ENCODE measurements at places on chromosomes 4 and X.

DNA sequence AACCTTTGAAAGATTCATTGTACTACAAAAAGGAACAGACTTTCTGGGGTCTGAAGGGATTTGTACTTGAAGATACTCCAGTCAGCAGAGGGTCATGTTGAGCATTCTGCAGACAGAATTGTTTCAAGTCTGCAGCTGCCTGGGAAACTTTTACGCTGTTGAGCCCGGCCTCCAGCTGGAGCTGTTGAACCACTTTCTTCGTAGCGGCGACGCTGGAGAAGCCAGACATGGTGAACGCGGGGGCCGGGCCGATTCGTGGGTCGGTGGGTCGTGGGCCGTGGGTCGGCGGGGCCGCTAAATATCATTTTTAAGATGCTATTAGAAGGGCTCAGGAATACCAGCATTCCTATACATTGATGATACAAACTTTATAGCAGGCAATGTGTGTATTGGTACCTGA lies 12.0 kb upstream of the RTL9 start:
- DNase-seq = no peak

DNA sequence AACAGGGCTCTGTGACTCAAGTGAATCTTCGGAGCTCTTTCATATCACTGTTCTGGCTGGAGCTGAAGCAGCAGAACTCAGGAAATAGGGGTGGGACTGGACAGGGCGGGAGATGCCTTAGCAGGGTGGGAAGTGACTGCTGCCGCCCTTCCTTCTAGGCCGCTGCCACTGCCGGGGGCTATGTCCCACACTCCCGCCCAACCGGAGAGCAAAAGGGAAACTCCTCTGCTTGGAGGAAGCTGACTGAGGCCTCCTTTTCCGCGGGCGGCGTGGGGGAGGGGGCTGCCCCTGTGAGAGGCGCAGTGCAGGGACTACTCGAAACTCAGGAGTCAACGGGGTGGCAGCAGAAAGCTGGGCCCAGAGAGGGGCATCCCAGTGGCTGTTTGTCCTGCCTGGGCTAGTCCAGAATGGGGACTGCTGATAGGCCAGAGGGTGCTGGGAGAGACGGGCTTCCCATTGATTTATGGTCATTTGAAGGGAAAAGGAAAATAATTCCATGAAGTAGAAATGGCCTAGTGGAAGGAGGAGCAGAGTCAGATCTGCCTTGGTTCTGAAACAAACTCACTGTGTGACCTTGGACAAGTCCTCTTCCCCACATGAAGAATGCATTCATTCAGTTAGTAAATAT lies 36.9 kb downstream of the STARD8 start:
- DNase-seq = no peak

DNA sequence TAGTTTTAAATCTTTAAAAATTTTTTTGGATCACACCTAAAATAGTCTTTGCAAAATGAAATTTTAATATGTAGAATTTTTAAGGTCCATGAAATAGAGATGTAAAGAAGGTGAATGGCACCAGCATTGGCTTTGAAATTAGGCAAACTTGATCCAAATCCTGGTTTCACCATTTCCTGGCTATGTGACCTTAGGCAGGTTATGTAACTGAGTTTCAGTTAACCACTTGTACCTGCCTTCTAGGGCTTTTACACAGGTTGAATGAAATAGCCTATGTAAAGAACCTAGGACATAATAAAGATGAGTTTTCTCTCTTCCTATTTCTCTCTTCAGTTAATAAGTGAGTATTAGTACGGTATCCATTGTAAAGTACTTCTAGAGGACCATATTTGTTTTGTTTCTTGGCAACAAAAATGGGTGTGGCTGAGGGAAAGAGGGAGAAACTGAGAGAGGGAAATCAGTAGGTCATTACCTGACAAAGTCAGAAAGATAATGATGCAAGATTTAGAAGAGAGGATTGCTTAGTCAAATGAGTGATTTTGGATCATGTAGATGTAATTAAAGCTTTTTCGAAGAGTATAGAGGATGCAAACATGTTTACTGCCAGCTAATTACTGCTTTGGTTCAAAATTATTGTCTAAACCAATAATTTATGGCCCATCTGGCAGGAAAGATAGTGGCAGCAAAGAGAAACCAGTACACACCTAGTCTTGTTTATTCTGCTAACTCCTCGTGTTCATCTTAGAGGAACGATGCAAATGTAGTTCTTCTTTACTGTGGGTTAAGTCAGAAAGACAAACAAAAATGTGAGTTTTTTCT lies 81.9 kb downstream of the PDLIM5 start:
- peak; percentile 70 for DNase-seq

DNA sequence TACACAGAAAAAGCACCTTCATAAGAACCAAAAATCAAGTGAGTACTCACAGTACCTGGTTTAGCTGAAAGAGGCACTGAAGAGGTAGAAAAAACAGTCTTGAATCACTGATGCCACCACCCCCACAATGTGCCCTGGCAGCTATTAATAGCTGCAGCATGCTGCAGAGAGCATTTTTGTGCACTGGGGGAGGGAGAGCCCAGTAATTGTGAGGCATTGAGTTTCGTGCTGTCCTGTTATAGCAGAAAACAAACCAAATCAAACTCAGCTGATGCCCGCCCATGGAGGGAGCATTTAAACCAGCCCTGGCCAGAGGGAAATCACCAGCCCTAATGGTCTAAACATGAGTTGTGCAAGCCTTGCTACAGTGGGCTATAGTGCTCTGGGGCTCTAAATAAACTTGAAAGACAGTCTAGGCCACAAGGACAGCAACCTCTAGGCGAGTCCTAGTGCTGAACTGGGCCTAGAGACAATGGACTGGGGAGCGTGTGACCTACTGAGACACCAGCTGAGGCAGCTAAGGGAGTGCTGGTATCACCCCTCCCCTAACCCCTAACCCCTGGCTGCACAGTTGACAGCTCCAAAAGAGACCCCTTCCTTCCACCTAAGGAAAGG lies 106.3 kb upstream of the TMLHE start:
- no peak for DNase-seq

GRCh38 chr4:71518283-71518989 lies 179.6 kb downstream of the SLC4A4 start:
- DNase-seq = no peak

GRCh38 chr4:75790024-75790423 lies 65.6 kb downstream of the USO1 start:
- no peak for DNase-seq

DNA sequence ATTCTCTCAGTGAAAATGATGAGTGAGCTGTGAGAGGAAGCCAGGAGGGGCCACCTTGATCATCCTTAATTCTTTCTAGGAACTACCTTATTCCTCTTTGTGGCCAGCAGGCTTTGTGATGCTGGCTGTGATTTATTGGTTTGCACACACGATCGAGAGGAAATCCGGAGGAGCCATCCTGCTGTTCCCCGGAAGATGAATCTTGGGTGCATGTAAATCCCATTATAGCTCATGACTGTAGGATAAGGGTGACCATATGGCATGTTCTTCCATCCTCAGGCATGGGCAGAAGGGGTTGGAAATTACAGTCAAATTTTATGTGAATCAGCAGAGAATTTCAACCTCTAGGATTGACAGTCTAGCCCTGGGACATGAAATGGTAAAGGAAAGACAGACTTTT lies 254.5 kb downstream of the UNC5C start:
- DNase-seq = no peak

GRCh38 chr4:76564123-76564915 lies 129.3 kb downstream of the SHROOM3 start:
- DNase-seq = no peak

DNA sequence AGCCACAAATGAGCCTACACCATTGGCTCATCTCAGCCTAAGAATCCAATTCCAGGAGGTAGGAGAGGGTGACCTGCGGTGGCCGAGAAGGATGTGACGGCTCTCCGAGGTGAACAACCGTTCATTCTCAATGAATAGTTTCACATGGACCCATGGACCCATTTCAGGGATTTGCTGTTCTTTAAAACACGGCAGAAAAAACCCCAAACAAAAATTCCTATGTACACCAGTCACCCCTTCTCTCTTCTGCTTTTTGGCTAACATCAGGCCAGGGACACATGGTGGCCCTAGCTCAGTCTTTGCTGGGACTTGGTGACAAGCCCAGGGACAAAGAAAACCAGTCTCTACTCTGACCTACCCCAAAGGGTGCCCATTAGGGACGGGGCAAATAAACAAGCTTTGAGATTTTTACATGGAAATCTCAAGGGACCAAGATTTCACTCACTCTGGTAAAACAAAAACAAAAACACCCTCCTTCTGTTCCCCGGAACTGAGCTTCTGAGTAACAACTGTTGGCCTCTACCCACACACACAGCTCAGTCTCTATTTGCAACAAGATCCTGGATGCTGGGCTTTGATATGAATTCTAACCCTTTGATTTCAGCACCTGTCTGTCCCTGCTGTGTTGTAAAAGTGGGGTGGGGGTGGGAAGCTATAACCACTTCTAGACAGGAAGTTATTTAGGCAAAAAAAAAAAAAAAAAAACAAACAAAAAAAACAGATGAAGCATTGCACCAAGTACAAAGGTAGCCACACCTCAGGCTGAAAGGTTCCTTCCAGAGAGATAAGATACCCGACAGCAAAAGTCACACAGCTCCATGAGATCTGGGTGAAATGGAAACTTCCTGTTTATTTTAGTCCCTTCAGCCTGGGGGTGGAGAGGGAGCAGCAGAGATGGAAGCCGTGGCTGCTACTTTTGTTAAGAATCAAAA lies 49.0 kb downstream of the DDX3X start:
- DNase-seq = no peak

- DNase-seq = no peak
Observed at GRCh38 chr4:112213091-112213490, 18.5 kb upstream of the AP1AR start.

- DNase-seq = no peak
Observed at GRCh38 chrX:15435836-15436619, 51.8 kb upstream of the VEGFD start.

DNA sequence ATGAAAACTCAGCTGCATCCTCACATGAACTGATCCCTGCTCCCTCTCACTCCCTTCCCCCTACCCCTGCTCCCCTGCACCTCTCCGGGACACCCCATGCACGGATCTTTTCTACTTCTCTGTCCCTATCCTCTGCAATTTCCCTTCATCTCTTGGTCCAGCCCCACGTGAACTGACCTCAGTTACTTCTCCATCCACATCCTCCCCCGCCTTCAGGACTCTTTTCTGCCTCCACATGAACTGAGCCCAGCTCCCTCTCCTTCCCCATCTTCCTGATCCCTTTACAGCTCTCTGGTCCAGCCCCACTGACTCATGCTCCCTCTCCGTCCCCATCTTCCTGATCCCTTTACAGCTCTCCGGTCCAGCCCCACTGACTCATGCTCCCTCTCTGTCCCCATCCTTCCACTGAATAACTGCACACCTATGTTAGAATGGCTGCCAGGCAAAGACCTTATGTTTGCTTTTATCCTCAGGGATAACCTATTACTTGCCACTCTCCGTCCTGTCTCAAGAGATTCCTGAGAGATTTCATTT lies 5.6 kb downstream of the CETN2 start:
- no peak for DNase-seq

DNA sequence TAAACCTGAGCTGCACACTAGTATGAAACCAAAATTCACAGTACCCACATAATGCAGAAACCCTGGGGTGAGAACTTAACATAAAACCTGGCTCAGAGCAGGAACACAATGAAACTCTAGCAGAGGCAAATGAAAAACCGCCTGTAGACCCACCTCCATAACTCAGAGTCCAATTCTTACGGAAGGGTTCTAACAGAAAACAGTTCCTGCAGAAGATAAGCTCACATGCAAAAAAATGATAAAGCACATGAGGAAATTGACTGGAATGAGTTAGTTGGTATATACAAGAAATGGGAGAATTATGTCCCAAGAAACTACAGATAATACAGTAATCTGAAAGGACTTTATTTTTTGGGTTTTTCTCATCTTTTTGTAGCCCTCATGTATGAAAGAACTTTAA lies 14.7 kb downstream of the RTL9 start:
- no peak for DNase-seq

- DNase-seq = no peak
Observed at GRCh38 chr4:34644579-34645115, 1599.7 kb downstream of the ARAP2 start.

DNA sequence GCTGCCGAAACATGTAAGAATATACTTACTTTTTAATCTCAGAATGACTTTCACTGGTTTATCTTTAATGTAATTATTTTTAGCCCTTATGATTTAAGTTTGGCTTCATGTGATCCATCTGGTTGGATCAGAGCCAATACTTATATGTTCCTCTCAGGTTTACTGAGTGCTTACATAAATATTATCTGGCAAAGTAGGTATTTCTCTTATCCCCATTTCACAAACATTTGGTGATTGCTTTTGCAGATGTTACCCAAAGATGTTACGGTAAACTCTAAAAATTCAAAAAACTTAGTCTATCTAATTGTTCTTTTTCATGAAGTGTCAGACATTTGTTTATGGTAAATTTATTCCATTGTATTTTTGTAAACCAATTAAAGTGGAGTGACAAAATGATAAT lies 115.0 kb upstream of the TLL1 start:
- peak; percentile 21 for DNase-seq

DNA sequence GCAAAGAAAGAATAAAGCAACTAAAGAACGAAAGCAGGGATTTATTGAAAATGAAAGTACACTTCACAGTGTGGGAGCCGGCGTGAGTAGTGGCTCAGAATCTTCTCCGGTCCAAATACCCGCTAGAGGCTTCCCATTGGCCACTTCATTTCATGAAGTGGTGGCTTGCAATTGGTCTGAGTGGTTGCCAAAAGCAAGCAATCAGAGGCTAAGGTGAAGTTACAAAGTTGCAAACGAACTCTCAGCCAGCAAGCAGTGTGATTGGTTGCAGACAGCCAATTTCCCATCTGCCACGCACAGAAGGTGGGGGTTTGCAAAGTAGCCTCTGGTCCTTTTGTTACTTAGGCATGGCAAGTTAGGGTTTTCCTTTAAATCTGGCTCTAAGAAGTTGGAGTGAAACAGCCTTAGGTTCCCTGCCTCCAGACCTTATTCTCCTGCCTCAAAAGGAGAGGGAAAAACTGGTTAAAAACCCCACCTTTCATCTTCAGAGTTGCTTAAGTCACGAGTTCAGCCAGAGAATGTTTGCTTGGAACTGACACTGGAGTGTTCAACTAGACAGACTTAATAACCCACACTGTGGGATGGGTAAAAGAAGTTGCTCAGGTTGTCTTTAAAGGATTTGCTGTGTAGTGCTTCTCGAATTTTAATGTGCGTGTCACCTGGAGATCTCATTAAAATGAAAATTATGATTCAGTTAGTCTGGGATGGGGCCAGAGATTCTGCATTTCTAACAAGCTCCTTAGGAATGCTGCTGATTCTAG lies 6.9 kb upstream of the CLOCK start:
- DNase-seq = peak; percentile 11

- DNase-seq = no peak
Observed at GRCh38 chrX:66012094-66012534, 27.8 kb downstream of the VSIG4 start.

DNA sequence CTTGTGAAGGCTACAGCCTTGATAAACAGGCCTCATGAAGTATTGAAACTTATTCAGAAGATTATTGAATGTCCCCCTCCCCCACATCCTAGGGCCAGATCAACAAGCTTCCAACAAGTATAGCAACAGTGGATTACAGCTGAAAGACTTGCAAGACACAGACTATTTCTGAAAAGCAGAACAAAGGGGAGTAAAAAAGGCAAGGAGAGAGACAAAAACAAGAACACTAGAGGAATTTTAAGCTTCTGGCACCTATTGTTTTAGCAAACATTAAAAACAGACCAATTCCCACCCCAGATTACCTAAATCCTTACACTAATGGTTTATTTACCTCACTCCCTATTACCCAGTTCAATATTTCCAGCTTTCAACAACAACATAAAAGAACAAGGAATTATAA lies 446.3 kb upstream of the FSTL5 start:
- no peak for DNase-seq

GRCh38 chr4:119725011-119725410 lies 96.4 kb upstream of the PDE5A start:
- DNase-seq = no peak

- DNase-seq = no peak
Observed at GRCh38 chr4:22514481-22514880, 1.4 kb downstream of the ADGRA3 start.

- DNase-seq = no peak
Observed at GRCh38 chrX:149950681-149951080, 12.4 kb upstream of the EOLA2 start.
